Keratinocyte (primary cell): ENCODE measurements at places on chromosomes 16 and 17. TPM values are rescaled to one million over a fixed set of nuclear protein-coding genes. Genes with fewer than 3 reads are reported as not detected.

GRCh38 chr17:75987041-75987440 lies 8.0 kb downstream of the TEN1 start:
- no peak for DNase-seq

GRCh38 chr17:9072696-9073339 lies 51.5 kb downstream of the NTN1 start:
- DNase-seq = no peak

- no peak for DNase-seq
These were observed 4.0 kb downstream of the CA4 start for GRCh38 chr17:60153606-60154390.

DNA sequence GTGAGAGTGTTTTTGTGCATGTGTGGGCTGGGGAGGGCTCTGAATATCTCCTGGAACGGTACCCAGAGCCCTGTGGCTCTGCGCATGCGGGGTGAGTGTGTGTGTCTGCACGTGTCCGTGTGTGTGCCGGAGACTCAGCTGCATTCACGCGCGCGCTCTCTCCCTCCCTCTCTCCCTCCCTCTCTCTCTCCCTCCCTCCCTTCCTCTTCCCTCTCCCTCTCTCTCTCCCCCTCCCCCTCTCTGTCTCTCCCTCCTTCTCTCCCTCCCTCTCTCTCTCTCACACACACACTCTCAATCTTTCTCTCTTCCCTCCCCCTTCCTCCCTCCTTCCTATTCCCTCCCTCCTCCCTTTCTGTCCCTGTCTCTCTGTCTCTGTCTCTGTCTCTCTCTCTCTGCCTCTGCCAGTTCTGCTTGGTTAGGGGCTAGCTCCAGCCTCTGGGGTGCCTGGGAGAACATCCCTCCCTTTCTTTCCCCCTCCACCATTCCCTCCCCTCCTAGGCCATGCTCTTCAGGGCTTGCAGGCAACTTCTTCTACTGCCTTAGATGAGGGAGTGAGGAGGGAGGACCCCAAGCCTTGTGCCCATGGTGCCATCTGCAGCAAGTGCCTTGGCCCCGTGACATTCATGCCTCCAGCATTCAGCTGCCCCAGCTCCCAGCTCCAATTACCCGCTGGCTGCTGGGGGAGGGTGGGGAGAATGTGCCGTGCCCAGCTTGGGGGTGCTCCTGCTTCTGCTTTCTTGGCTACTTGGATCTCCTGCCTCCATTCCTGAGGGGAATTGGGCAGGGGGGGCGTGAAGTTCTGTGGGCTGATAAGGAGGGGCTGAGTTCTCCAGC lies 6.4 kb downstream of the THRA start:
- DNase-seq = peak; percentile 75

GRCh38 chr17:2410951-2411350 lies 10.1 kb upstream of the MNT start:
- DNase-seq = no peak

DNA sequence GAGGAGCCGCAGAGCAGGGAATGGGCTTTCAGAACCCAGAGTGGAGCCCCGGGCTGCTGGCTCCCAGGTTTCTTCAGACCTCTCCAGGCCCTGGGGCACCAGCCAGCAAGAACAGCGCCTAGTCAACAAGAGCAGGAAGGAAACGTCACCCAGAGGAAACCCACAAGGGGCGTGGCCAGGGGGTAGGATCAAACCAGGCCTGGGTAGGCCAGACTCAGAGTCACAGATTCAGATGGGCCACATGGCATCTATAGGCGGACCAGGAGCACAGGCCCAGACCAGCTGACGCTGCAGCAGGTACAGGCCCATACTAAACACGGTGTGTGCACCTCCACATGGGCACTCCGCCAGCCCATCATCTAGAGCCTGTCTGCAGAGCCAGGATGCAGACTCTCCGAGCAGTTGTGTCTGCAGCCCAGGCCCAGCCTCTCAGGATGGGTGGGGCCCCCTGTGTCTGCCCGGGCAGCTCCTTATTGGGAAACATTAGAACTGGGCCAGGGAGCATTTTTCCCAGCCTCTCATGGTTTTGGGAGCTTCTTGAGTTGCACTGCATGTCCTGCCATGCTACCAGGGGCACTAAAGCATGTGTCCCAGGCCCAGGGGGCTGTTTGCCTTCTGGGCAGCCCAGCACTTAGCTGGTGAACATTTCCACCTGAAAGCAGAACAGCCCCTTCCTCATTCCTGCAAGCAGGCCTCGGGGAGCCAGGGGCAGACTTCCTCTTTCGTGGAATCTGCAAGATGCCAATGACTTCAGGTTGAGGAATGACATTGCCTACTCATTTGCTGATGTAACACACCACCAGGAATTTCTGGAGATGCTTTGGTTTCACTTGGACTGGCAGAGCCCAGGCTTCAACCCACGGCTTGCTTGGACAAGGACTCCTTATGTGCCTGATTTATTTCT lies at the start of gene NLRP1:
Gene NLRP1, minus strand, starts transcription at position 127 of the 904 bp plus-strand sequence. CDS start 552 bp downstream, outside the sequence.
- DNase-seq = peak; percentile 98

DNA sequence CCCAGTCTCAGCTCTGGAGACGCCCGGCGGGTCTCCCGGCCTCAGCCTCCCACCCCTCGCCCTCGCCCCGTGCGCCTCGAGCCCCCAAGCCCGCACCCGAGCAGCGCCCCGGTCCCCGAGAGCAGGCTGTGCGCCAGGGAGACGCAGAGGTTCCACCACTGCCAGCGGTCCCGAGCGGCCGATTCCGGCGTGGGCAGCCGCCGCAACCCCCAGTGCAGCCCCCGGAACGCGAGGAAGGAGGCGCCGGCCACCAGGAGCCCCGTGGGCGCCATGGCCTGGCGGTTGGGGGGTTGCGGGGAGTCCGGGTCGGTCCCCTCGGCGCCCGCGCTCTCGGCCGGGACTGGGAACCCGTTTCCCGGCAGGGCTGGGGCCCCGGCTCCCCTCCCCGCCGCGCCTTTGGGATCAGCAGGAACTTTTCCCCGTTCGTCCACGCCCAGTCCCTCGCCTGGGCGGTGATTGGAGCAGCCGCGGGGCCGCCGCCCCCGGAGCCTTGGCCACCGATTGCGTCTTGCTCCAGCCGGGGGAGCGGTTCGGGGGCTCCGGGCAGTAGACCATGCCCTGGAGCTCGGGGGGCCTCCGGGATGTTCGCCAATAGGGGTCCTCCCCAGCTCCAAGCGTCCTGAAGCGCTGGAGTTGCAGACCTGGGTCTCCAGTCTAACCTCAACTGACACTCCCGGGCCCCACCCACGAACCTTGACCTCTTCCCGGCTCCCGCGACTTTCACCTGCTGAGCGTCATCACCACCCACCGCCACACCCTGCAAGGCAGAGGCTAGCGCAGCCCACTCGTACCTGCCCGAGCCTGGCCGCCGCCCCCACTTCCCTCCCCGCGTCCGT lies at the start of gene TLCD2:
Gene TLCD2, minus strand, starts transcription at position 407 of the 836 bp plus-strand sequence. Its CDS starts 135 bp downstream, at position 272.
- no peak for DNase-seq

- no peak for DNase-seq
These were observed 38.1 kb upstream of the PMFBP1 start for GRCh38 chr16:72210072-72210471.

GRCh38 chr17:49708515-49709183 lies 885 bp upstream of the SLC35B1 start:
- no peak for DNase-seq

GRCh38 chr16:61432421-61432820 lies 603.8 kb downstream of the CDH8 start:
- DNase-seq = no peak

- no peak for DNase-seq
These were observed 14.8 kb downstream of the DNAI2 start for GRCh38 chr17:74288785-74289184.

GRCh38 chr17:76961869-76962268 lies 93.7 kb downstream of the MGAT5B start:
- DNase-seq = no peak

DNA sequence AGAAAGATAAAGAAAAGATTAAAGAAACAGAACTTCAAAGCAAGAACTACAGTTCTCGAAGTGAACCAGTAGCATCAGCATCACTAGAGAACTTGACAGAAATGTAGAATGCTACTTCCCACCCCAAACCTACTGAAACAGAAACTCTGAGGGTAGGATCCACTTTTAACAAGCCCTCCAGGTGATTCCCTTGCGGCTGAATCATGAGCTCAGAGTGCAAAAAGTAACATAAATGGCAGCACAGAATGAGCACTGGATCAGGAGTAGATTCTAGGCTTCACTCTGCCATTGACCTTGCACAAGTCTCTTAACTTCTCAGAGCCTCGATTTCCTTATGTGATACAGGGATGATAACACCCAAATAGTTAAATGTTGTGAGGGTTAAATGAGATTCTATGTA lies 5.8 kb downstream of the TOM1L2 start:
- no peak for DNase-seq

- DNase-seq = no peak
These were observed 46.8 kb downstream of the IL21R start for GRCh38 chr16:27448532-27449433.

- no peak for DNase-seq
These were observed 1.9 kb downstream of the SEC14L1 start for GRCh38 chr17:77142689-77143088.

- DNase-seq = no peak
These were observed 32.4 kb upstream of the NF1 start for GRCh38 chr17:31062346-31062745.

Gene WFIKKN1
- polyA plus RNA-seq = 0.01 to 0.04 TPM in 2 of 3 replicates, not detected in the other

Gene KRTAP4-5
- not detected in 3 replicates for polyA plus RNA-seq

Gene AANAT
- polyA plus RNA-seq = not detected in 3 replicates

Gene SOST
- 0.02 to 0.04 TPM in 2 of 3 replicates, not detected in the other for polyA plus RNA-seq

Gene VPS9D1
- polyA plus RNA-seq = 1.6 to 4.0 TPM (median 2.3 TPM) in 3 replicates
